ENCODE measurements at places on chromosomes 4 and X. TPM values are rescaled to one million over a fixed set of nuclear protein-coding genes. Genes with fewer than 3 reads are reported as not detected.

- DNase-seq: no peak
Measured at GRCh38 chrX:152821145-152821765, 9.3 kb downstream of the CETN2 start.

SAGE1 gene
- not detected for total RNA-seq

DNA sequence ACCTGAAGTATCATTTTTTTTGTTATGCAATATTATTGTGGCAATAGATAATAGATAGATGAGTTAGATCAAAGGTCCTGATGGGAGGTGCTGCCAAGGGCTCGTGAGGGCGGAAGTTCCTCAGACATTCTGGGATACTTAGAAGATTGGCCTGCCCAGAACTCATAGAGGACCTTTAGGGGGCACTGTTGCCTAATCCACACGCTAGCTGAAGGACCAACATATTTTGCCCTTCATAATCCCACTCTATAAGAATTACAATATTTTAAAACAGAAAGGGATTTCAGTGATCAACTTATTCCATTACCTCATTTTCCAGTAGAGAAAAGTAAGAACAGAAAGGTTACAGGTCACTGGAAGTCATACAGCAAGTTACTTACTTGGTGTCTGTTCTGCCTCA, 22.9 kb upstream of the COX7B2 start:
- DNase-seq: no peak

- DNase-seq: no peak
Measured at GRCh38 chr4:121861426-121861825, 8.8 kb downstream of the BBS7 start.

- no peak for DNase-seq
Measured at GRCh38 chr4:27861381-27861787, 1000.7 kb downstream of the STIM2 start.

DNA sequence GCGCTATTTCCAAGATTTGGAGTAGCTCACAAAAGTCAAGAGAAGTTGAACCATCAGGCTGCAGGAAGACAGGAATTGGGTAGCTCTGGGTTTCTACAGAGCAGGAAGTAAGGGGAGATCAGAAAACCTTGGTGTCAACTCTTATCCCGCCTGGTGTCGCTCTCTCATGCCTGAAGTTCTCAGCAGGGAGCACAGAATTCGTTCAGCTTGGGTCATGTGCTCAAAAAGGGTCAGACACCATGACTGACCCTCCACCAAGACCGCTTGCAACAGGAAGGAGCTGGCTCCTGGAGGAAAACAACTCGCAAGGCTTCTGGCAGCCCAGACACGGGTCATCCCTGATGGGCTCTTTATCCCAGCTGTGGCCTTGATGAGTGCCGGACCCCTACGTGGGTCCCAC, 93.7 kb upstream of the MSX1 start:
- no peak for DNase-seq

DNA sequence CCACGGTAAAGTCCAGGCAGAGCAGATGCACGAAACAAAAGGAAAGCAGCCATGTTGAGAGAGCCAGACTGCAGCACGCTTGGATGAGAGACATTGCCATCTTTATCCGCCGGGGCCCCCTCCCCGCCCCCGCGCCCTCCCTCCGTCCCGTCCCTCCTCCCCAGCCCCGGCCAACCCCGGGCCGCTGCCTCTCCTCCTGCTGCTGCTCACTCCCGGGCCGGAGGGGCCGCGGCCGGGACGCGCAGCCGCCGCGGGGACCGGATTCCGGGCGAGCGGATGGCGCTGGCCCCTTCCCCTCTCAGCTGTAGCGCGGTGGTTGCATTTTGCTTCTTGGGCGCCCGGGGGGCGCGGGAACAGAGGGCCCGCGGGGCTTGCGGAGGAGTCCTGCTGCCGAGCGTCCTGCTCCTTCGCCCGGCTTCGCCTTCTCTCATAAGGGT, 542 bp downstream of the RNF150 start:
- DNase-seq: no peak

DNA sequence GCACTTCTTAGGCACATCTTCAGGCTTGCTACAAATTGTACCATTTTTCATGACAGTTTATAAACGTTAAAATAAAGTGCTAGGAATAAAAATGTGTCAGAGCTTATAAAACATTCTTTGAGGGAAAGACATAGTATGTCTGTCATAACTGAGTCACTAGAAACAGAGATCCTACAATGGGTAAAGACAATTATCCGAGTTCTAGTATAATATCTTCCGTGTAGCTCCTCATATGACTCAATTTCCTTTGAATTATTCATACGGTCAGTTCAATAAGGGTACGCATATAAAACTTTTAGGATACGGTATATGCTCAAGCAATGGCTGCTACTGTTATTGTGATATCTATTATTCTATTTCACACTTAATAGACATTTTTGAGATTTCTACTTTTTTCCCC, 349.1 kb downstream of the PCDH10 start:
- no peak for DNase-seq

- DNase-seq: no peak
Measured at GRCh38 chr4:88567591-88567990, 24.7 kb upstream of the HERC3 start.

DNA sequence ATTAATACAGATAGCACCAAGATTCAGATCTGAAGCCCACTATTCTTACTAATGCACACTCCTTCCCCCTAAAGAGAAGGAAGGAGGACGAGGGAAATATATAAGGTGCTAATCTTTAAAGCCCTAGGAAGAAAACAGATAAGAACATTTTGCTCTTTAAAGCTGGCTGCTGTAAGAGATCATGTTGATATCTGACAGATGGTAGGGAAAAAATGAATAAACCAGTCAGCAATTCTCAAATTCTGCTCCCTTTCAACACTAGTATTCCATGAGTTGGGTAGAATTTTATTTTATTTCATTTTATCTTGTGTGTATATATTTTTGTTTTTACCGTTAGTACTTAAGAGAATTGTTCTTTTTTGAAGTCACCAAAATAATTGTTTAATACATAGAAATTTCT, 19.2 kb downstream of the OTC start:
- DNase-seq: no peak

GRCh38 chrX:40166582-40166981, 68.8 kb upstream of the BCOR start:
- DNase-seq: no peak

DNA sequence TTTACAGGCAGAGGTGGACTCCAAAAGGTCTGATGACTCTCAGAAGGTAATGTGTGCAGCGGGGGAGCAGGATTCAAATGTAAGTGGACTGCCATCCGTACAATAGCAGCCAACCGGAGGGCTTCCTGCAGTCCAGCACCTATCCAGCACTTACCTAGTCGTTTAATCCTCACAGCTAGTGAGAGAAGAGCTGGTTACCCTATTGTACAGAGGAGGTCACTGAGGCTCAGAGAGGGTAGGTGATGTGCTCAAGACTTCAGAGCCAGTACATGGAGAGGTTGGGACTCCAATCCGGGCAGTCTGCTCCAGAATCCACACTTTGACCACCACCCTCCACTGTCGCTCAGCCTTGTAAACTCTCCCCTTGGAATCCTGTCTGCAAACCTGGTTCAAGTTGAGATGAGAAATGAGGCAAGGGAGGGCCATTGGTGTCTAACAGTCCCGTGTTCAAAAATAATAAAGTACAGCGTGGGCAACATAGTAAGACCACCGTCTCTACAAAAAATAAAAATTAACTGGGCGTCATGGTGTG, 22.5 kb upstream of the JAKMIP1 start:
- no peak for DNase-seq

- DNase-seq: no peak
Measured at GRCh38 chr4:140764785-140765392, 8.7 kb upstream of the TBC1D9 start.

DNA sequence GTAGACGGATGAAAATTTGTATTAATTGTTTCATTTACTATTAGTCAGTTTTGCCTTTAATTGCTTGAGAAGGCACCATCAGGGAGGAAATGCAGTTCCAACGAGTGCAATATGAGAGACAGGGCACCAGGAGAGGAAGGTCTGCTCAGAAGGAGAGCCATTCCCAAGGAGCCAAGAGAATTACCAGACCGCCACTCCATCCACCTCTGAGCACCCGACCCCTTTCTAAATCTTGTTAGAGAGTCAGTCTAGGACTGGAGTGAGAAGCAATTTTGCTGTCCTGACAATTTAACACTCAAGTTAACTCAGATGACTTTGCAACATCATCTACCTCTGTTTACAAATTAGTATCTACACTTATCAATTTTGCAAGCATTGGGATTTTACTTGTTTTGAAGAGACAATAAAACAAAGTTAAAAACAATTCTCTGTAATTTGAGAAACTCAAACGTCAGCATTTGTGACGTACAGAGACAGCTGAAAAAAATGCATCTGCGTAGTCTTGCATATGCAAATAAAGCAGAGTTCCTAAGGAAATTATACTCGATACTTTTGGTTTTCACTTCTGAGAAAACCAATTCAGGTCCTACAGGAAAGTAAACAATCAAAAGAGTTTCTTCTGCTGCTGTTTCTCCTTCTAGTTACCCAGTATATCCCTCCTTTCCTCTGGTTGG, 1704.7 kb upstream of the TENM3 start:
- DNase-seq: no peak

ZBTB33 gene
- 21.5 TPM for total RNA-seq

DNA sequence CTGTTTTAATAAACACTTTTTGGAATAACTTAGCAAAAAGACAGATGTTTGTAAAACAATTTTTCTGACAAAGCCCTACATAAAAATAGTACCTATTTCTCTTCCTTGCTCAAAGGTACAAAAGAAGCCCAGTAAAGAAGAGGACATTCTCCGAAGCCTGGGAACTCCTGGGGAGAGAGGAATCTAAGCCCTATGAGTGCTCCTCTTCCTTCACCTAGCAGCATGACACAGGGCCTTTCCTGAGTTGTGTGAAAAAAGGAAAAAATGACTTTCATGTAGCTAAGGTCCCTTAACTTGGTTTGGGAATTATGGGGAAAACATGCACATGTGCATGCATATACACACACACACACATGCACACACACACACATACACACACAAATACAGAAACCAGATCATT, 586.9 kb downstream of the TMA16 start:
- DNase-seq: no peak

GRCh38 chr4:8071766-8072165, 86.8 kb downstream of the ABLIM2 start:
- DNase-seq: no peak

DNA sequence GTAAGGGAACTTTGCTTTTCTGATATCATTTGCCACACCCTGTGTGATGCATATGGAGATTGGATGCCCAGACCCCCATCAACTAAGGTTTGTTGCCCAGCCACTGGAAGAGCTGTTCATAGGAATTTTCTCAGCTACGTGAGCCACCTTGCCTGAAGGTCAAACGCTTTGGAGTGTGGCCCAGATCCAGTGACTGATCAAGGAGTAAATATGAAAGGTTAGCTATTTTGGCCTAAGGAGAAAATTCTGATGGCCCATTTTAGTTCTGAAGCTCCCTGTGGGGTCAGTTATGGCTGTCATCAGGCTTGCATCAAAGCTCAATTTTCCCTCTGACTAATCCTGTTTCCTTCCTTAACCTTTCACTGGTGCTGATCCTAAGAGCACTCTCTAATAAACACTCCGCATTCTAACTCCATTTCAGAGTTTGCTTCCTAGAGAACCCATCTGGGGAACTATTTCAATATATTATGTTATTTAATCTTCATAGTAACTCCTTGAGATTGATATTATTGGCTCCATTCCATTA, 407.7 kb downstream of the SPRY1 start:
- DNase-seq: no peak

All from T-helper 17 cell (primary cell).